Activated T-cell treated with anti-CD3 and anti-CD28 coated beads, Interleukin-2, amount 50 U/mL, for 1 hour (primary cell): ENCODE measurements at places on chromosomes 2 and 18.

GRCh38 chr2:43609290-43609918 lies 13.6 kb upstream of the THADA start:
- no peak for DNase-seq

- no peak for DNase-seq
Measured at GRCh38 chr2:236001166-236001828, 166.9 kb downstream of the GBX2 start.

DNA sequence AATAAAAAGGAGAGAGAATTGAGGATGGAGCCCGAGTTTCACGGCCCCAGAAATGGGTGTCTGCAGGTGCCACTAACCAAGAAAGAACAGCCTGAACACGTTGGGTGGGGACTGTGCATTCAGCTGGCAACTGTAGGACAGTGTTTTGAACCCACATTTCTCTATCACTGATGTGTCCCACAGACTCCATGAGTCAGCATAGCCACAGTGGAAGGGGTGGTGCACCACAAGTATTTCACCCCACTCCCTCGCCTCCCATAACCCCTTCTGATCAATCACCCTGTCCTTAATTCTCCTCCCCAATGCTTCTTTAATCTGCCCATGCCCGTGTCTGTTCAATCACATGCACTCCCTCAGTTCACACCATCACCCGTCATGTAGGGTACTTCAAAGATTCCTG lies 291.5 kb downstream of the ZNF516 start:
- no peak for DNase-seq

GRCh38 chr2:238581126-238581525 lies 154.4 kb downstream of the ASB1 start:
- no peak for DNase-seq

GRCh38 chr2:73963385-73964120 lies 21.2 kb upstream of the TET3 start:
- DNase-seq = no peak

GRCh38 chr2:216206041-216206703 lies 97.0 kb downstream of the XRCC5 start:
- no peak for DNase-seq

GRCh38 chr2:207513551-207514257 lies 16.1 kb upstream of the CREB1 start:
- DNase-seq = no peak

- DNase-seq = peak; percentile 9
Measured at GRCh38 chr2:241776336-241777169, at the start of gene GAL3ST2. TSS of gene GAL3ST2 (plus strand) at chr2:241776822. CDS start at chr2:241776956, 134 bp downstream.

DNA sequence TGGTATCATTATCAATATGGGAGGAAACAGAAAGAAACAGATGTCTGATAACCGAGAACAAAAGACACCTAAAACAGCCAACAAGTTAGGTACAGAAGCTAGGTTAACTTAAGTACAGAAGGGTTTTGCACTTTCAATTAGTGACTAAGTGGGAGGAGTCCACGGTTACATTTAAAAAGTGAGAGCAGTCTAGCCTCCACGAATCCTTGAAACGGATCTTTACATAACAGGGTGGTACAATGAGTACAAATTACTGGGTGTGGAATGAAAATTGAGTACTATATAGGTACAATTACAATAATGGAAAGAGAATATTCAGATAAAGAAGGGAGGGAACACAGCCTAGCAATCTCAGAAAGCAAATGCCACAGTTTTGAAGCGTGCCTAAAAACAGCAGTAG lies 76.6 kb downstream of the TLK1 start:
- no peak for DNase-seq

DNA sequence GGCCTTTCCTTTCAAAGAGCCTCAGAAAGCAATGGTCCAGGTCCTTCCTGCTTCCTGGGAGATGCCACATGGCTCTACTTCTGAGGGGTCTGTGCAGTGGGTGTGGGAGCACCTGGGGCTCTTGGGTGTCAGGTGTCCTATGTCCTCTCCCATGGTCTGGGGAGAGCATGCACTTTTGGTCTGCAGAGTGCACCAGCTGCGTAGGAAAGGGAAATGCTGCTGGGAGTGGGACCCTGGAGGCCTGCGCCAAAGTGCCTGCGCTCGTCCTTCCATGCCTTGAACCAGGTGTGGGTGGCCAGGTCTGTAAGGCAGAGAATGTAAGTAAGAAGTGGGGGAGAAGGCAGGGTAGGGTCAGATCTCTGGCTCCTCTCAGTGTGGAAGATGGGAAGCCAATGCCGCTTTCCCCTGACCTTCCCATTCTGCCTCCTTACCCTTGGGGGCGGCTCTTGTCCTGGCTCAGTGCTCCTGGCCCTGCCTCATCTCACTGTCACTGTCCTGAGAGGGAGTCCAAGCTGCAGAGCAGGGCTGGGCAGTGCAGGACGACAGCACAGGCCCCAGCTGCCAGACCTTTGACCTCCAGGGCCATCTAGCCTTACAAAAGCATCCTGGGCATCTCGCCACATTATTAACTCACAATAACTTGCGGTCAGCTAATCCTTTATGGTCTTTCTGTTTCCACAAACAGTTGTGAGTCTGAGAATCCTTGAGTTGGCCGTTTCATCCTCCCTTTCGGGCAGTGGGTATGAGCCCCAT lies 6.6 kb upstream of the PROM2 start:
- DNase-seq = no peak

DNA sequence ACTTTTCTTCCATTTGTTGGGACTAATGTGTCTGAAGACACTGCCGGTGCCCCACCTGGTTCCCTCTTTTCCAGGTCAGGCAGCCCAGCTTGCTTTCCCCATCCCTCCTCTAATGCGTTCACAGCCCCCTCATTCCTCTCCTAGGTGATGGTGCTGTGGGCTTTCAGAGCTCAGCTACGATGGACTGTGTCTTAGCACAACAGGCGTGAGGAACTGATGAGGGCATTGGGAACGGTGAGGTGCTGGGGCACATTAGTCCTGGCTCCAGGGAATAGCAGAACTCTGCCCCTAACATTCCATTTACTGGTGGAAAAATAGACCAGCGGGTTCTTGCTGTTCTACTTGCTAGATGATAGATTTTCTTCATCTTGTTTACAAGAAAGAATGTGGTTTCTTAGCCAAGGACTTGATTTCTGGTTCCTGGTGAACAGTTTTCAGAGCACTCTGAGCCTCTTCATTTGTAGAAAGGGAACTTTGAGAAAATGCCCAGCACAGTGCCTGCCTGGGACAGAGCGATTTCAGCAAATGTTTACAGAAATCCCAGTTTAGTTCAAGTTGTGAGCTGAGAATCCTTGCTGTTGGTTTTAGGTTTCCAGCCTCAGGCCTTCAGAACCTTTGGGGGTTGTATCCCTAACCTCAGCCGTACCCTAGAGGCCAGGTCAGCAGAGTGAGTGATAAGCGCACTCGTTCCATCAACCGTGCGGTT lies 42.5 kb downstream of the LDLRAD4 start:
- DNase-seq = peak; percentile 13

DNA sequence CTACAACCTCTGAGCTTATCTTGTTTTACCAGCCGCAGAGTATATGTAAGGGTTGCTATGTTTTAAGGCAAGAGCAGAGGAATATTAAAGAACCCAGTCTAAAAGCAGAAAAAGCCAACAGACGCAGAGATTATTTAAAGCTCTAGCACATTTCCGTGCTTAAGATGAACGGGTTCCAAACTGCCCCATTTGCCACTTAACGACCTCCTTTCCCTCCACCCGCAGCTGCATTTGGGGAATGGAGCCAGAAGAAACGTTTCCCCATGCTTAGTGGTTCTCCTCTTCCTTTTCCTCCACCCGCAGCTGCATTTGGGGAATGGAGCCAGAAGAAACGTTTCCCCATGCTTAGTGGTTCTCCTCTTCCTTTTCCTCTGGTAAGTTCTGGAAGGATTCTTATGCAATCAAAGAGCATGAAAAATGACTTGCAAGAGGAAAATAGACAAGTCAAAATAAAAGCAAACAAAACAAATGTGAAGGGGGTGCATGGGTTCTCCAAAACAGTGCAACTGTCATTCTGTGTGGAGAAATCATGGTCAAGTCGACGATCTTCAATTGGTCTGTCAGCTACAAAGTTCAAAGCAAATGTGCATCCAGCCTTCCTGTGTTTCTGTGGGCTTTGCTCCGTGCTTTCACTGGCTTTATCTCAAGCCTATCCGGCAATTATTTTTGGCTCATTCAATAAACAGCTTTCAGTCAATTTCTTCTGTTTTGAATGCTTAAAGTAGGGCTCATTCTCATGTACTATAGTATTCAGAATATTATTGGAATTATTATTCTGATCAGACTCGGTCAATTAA lies 57.8 kb downstream of the DIPK1C start:
- no peak for DNase-seq

DNA sequence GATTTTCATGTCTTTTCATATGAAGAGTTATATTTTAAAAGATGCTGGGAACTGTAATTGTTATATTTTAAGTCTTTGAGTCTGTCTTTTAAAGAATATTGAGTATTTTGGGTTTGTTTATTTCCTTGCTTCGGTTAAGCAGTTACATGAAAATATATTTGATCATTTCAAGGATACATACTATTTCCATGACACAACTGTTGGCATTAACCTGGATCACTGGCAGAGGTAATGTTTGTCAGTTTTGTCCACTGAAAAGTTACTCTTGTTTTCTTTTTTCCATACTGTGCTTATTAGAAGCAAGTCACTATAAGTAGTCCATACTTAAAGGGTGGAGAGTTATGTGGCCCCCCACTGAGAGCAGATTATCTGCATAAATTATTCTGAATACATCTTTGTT lies 1142.0 kb upstream of the TMEFF2 start:
- DNase-seq = no peak

GRCh38 chr18:10420561-10421352 lies 33.7 kb upstream of the APCDD1 start:
- DNase-seq = no peak

DNA sequence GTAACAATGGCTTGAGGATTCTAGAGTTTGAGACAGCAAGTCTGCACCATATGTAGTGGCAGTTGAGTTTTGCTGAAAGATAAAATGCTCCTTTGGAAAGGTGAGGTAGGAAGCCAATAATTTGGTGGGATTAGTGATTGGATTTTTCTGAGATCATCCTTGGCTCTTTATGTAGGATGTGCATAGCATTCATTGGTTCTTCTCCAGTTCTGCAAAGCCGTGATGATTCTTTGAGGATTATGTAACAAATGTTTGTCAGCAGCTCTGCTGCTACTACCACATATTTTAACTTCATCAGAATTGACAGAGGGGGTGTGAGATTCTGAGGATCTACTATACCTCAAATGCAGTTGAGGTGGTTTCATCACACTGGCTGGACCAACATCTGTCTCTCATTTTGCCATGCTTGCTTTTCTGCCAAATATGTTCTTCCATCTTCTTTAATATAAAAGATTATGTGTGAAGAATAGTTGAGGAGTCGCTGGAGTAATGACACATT lies 188.9 kb upstream of the RASGRP3 start:
- DNase-seq = no peak

- DNase-seq = no peak
Measured at GRCh38 chr2:217941886-217942728, 60.7 kb downstream of the TNS1 start.

GRCh38 chr2:162768656-162769055 lies 69.9 kb downstream of the KCNH7 start:
- no peak for DNase-seq

DNA sequence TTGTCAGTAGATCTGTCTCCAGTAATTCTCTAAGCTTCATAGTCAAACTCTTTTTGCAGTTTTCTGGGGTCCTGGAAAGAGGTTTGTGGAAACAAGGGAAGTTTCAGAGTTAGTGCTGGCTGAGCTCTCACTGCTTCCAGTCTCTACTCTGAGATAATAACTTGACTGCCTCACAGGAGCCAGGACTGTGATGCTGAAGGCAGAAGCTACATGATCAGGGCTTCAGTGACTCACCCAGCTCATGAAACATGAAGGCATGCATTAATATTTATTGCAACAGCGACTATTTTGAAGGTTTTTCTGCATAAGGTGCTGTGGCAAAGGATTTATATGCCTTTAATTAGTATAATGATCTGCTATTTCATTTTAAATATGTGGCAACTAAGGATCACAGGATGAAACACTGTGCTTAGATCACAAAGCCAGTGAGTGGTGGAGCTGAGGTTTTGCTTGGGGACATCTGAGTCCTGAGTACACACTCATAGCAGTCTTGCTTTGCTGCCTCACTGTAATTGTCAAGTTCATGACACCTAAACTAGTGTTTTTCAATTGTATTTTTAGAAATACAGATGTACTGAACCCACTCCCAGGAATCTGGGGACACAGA lies 448.4 kb upstream of the GCFC2 start:
- DNase-seq = no peak

- DNase-seq = no peak
Measured at GRCh38 chr2:13819896-13820295, 812.6 kb upstream of the LRATD1 start.

DNA sequence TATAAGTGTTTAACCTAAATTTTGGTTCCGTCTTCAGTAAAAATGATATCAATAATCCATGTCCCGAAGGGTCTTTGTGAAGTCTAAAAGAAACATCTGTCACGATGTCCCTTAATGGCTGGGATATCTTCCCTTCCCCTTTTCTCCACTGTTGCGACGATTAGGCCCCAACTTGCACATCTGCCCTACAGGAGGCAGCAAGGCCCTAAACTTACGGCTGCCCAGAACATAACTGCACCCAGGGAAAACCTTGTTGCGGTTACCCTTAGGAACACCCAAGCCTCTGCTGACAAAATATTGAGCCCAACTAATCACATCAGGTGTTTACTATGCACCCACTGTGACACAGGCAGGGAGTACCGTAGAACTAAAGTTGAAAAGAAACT lies 1.3 kb upstream of the SMAD2 start:
- peak; percentile 42 for DNase-seq

DNA sequence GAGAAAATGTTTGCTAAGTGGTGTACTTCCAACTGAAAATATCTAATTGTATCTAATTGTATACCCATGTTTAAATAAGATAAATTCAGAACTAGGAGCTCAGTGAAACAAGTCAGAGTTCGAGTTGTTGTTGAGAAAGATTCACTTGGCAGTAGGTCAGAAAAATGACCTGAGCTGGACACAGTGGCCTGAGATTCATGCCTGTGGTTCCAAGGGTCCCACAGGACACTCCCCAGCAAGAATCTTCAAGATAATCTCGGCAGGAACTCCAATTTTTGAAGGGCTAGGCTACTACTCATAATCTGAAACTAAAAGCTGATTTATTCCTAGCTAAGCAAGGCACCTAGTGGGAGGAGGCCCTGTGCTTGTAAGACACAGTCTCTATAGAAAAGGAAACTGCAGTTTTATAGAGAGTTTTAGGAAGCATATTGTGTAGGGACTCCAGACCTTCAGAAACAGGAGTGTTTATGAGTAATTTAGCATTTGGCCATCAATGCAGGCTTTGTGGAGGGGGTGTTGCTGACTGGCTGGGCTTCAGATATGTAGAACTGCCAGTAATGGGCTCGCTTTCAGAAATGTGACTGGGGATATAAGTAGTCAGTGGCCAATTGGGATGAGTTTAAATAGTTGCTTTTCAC lies 43.2 kb downstream of the SP140 start:
- no peak for DNase-seq
